Skeletal muscle cell (primary cell): ENCODE measurements at places on chromosomes 2 and 18.

GRCh38 chr18:57916684-57917083 is 113.6 kb upstream of the ATP8B1 start:
- no peak for DNase-seq

DNA sequence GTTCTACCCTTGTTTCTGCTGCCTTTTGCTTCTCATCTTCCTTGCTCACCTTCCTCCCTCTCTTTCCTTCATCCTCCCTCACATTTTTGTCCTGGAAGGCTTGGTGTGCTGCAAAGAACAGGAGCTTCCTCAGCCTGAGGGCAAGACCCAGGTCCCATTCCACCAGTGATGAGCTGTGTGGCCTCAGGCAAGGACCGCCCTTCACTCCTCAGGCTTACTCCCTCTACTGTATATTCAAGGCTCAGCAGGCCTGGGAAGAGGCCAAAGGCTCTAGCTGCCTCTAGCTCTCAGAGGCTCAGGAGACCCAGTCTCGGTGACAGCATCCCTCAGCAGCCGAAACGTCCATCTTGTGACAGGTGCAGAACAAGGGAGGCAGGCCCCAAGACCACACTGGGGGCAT is 97.5 kb downstream of the MRO start:
- no peak for DNase-seq

DNA sequence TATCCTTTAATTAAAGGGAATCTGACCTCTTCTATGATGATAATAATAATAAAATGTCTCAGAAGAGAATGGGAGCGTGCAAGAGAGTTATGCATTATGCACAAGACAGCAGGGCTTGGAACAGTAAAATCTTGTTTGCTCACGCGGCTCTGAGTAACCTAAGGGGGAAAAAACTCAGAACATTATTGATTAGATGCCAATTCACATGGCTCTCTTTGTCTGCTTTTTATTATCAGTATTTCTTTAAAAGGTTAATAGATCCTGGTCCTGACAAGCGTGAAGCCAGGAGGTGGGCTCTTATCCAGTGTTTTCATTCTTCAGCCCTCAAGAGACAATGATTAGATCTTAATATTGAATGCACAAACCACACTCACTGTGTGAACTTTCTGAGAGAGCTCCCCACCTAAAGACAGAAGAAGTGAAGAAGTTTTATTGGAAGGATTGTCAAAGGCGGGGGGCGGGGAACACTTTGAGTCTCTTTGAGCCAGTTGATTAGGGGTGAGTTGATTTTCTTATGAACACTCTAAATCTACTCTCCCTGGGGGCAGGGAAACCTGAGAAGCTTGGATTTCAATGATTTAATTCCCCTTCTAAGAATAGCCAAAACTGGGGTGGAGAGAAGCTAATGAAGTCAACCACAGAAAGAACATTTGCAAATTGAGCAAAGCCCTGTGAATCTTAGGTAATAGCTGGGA is 127.5 kb upstream of the CTAGE1 start:
- DNase-seq: no peak

DNA sequence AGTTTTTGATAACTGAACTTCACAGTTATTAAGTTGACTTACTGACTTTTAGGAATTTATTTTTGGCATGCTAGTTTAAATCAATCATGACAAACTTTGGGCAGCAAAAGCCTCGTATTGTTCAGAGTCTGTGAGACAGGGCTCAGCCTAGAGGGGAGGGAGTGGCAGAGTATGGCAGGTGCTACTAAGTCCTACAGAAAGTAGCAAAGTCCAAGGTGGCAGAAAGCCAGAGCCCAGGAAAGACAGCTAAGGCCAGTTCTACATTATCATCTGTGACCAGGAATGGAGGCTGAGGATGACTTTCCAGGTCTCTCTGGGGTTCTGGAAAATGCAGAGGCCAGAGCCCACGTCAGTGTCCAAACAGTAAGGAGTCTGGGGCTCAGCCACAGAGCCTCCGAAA is 34.2 kb downstream of the CHST10 start:
- no peak for DNase-seq

GRCh38 chr2:207469943-207470729 is 59.6 kb upstream of the CREB1 start:
- DNase-seq: no peak

GRCh38 chr2:11127761-11128160 is 27.5 kb upstream of the SLC66A3 start:
- DNase-seq: no peak

- DNase-seq: no peak
Observed at GRCh38 chr2:237539681-237540080, 26.7 kb upstream of the PRLH start.

DNA sequence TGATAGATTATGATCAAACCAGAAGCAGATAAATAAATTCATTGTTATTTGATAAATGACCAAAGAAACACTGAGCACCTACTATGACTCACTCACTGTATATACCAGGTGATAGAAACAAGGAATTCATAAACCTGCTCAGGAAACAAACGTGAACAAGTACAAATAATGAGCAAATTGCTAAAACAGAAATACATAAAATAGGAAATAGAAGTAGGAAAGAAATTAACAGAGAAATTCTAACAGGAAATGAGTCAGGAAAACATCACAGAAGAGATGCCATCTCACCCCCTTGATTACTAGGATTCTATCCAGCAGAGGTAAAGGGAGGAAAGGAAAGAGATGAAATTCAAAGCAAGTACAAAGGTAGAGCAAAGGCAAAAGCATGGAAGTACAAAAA is 31.3 kb downstream of the EXOC6B start:
- DNase-seq: no peak

GRCh38 chr2:108538000-108538625 is 3.8 kb downstream of the LIMS1 start:
- DNase-seq: no peak

DNA sequence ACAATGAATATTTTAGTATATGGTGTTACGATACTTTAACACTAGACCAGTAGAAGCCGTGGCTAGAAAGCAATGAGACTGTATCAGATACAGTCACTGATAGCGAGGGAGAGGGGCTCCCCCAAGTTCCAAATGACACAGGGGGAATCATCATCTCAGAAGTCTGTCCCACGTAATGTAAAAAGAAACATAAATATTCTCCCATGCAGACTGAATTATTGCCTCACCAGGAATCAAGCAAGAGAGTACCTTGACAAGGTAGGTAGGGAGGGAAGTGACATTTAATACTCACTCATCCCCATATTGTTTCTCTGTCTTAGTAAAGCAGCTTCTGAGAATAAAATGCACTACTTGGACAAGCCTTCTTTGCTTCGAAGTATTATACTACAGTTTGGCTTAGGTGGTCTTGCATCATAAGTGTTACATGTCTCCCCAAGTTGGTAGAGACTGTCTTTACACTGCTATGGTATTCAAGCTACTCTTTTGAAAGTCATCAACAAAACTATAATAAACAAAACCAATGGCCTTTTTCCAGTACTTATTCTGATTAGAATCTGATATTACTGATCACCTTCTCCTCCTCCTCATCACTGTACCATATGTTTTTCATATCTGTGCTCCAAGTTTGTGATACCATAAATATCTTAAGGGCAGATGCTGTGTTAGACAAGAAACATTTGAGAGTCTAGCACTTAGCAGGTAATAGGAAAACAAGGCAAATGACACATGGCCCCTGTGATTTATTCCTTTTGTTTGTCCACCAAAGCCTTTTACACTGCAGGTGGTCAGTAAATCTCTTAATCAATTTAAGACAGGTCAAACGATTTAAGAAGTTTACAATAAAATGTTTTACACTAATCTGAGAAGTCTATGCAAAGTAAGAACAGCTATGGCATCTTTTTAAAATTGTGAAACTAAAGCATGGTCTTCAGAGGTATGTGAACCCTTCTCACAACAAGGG is 2.7 kb downstream of the LAPTM4A start:
- no peak for DNase-seq

DNA sequence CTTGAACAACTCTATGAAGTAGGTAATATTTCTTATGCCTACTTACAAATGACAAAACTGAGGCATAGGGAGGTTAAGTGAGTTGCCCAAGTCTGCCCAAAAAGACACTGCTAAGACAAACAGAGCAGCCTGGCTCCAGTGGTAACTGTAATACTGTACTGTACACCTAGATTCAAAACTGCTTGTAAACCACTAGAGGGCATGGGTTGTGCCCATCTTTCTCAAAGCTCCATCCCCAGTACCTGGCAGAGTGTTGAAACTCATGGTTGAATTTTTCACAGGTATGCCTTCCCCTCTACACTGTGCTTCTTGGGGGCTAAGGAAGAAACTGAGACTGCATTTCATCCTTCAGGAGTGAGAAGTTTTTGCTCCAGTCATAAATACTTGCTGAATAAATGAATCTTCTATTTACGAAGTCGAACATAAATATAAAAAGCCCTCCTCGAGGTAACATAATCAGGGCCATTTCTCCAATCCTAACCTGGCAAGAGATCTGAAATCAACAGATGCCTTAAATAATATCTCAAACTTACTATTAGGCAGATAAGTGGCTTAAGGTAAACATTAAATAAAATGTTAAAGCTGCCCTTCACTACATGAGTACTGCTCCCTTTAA is 2.0 kb downstream of the PPP4R1 start:
- DNase-seq: no peak

GRCh38 chr2:147416099-147416498 is 428.7 kb upstream of the ACVR2A start:
- no peak for DNase-seq

GRCh38 chr2:119224391-119225104 is 914 bp downstream of the STEAP3 start:
- no peak for DNase-seq

GRCh38 chr18:57446322-57446721 is 11.1 kb downstream of the ONECUT2 start:
- DNase-seq: no peak

- no peak for DNase-seq
Observed at GRCh38 chr2:22002066-22002465, 878.3 kb downstream of the TDRD15 start.

DNA sequence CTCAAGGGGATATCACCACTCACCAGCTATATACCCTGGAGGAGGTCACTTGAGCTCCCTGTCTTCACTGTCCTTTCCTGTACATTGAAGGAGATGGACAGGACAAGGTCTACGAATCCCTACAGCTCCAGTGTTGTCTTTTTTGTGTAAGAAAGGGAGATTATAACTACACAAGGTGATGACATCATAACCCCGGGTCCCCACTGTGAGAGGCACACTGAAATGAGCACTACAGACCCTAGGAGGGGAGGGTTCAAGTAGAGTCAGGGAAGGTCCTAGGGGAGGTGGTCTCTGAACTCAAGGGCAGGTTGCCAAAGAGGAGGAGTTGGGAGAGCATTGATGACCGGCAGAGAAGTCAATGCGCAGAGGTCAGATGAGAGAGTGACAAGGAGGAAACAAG is 108.3 kb upstream of the SLC14A2 start:
- DNase-seq: no peak

DNA sequence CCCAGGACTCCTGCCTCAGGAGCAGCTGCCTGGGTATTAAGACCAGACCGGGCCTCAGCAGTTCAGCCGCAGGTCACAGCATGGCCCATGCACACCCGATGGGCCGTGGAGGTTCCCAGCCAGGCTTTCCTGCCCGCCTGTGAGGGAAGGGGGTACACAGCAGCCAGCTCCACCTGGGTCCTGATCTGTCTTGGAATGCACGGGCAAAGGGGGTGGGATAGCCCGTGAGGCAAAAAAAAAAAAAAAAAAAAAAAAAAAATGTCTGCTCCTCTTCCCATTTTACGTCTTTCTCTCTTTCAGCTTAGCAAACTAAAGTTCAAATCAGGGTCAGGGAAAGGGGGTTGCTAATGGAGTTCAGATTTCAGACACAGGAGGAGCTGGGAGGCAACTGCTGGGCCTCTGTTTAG is 385.2 kb downstream of the TNS1 start:
- DNase-seq: no peak

DNA sequence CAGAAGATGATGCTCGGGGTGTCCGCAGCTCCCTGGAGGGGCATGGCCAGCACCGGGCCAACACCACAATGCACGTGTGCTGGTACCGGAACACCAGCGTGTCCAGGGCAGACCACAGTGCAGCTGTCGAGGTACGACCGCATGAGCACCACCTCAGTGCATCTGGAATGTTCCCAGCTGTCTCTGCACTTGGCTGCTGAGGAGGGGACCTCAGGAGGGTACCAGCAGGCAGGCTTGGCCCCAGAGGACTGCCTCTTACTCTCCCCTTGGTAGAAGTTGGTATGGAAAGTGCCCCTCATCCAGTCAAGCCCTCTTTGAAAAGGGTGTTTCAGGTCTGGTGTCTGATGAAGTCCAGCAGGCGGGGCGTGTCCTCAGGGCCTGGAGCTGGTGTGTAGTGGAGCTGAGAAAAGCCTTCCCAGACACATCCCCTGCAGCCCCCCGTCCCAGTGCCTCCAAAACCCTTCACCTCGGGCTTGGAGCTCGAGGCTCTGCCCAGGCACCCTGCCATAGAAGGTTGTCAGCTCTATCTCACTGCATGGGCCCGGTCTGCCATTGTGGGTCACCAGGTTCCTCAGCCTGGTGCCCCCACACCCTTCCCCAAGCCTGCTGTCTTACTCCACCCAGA is 16.7 kb downstream of the STK25 start:
- DNase-seq: no peak

- DNase-seq: no peak
Observed at GRCh38 chr2:188819792-188820191, 154.4 kb upstream of the COL3A1 start.

- DNase-seq: no peak
Observed at GRCh38 chr2:63078852-63079606, 28.4 kb downstream of the OTX1 start.

- no peak for DNase-seq
Observed at GRCh38 chr2:175468431-175469098, 287.1 kb upstream of the ATP5MC3 start.

- DNase-seq: peak; percentile 11
Observed at GRCh38 chr2:108927936-108928659, 60.9 kb downstream of the EDAR start.

- DNase-seq: no peak
Observed at GRCh38 chr2:58796239-58796910, 555.2 kb upstream of the FANCL start.

DNA sequence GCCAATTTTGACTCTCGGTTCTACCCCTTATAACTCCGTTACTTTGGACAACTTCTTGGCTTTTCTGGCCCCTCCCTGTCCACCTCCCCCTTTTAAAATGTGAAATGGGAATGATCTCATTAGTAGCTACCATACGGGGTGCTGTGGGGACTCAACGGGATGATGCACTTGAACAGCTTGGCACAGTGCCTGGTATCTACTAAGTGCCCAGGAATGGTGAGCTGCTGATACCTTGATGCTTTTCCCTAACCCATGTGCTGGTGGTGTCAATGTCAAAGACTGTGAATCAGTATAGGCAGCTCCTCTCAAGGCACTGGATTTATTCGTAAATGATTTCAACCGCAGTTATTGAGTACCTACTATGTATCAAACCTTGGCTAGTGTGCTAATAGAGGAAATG is 204.2 kb downstream of the LOXHD1 start:
- DNase-seq: no peak

DNA sequence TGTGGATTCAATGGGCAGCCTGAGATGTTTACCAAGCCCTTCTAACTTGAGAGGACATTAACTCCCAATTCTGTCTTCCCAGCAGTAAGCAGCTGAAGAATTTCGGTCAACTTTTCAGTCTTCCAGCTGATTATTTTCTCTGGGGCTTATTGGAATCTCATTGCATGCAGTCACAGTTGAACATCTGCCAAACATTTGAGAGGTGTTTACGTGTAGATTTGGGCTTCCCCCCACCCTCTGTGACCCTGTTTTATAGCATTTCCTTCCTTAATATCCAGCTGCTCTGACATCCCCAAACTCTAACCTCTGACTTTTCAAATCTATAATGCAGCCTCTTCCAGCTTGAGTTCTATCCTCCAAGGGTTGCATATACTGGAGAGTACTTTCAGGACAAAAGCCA is 16.5 kb upstream of the VIT start:
- no peak for DNase-seq

- DNase-seq: no peak
Observed at GRCh38 chr2:71154798-71155197, 24.4 kb downstream of the MPHOSPH10 start.
